Caco-2 (cell line): ENCODE measurements at places on chromosomes 1 and 21. TPM values are rescaled to one million over a fixed set of nuclear protein-coding genes. Genes with fewer than 3 reads are reported as not detected.

BRINP2 gene
- not detected in 2 replicates for total RNA-seq

IL12RB2 gene
- 0.54 and 0.56 TPM in 2 replicates for total RNA-seq

VPS72 gene
- 80.1 and 86.0 TPM in 2 replicates for total RNA-seq

ANGPTL3 gene
- total RNA-seq: 0.77 and 0.86 TPM in 2 replicates

ZNF683 gene
- total RNA-seq: not detected in 2 replicates

HNRNPCL4 gene
- not detected in 2 replicates for total RNA-seq

NTNG1 gene
- total RNA-seq: not detected in 2 replicates

ATP1A2 gene
- total RNA-seq: 0.36 TPM in 1 of 2 replicates, not detected in the other

C2CD4D gene
- total RNA-seq: 0.23 and 0.60 TPM in 2 replicates

BRDT gene
- total RNA-seq: not detected in 2 replicates

RGS21 gene
- total RNA-seq: not detected in 2 replicates

MATN1 gene
- total RNA-seq: not detected in 2 replicates

PDE4B gene
- total RNA-seq: not detected in 2 replicates

KISS1 gene
- total RNA-seq: 2.9 and 3.3 TPM in 2 replicates

DSTYK gene
- total RNA-seq: 6.2 and 6.3 TPM in 2 replicates

BPNT1 gene
- 25.0 and 29.4 TPM in 2 replicates for total RNA-seq

SEMA6C gene
- total RNA-seq: 2.8 and 3.7 TPM in 2 replicates

BSDC1 gene
- total RNA-seq: 32.5 and 33.2 TPM in 2 replicates

CDC14A gene
- total RNA-seq: 7.3 and 7.4 TPM in 2 replicates

CIART gene
- total RNA-seq: 2.6 and 3.2 TPM in 2 replicates

RASAL2 gene
- total RNA-seq: 36.8 and 37.2 TPM in 2 replicates

SLAMF1 gene
- total RNA-seq: not detected in 2 replicates

LCE2D gene
- total RNA-seq: not detected in 2 replicates

SOX13 gene
- 31.5 and 34.5 TPM in 2 replicates for total RNA-seq

IFI44L gene
- total RNA-seq: not detected in 2 replicates

LRP8 gene
- total RNA-seq: 10.8 and 11.8 TPM in 2 replicates

GBP6 gene
- not detected in 2 replicates for total RNA-seq

ZSCAN20 gene
- 2.7 and 3.0 TPM in 2 replicates for total RNA-seq

CD1D gene
- total RNA-seq: not detected in 2 replicates

SZRD1 gene
- total RNA-seq: 93.8 and 98.7 TPM in 2 replicates

RAB42 gene
- total RNA-seq: 2.5 and 2.9 TPM in 2 replicates
